ENCODE measurements at places on chromosomes 6 and 20.
A peak's percentile ranks its signal among the peaks of the same experiment; 100 is the strongest.

DNA sequence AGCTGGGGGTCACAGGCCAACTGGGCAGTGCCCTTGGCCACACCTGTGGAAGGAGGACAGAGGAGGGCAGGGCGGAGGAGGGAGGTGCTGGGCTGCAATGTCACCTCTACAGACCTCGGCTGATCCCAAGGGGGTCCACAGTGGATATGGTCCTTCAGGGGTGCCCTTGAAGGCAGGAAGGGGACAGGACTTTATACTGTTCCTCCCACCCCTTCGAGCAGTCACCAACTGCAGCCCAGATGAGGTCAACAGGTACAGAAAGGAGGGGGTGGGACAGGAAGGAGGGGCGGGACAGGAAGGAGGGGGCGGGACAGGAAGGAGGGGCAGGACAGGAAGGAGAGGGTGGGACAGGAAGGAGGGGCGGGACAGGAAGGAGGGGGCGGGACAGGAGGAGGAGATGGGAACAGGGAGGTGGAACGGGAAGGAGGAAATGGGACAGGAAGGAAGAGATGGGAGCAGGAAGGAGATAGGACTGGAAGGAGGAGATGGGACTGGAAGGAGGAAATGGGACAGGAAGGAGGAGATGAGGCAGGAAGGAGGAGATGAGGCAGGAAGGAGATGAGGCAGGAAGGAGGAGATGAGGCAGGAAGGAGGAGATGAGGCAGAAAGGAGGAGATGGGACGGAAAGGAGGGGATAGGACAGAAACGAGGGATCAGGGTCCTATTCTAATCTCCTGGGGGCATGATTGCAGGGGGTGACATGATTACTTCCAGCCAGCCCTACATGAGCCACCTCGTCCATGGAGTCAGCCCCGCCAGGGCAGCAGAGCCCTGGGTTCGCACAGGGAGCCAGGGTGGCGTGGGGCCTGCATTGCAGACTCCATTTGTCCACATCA is 19.4 kb upstream of the MRGBP start:
- DNase-seq, result peak; percentile 7

GRCh38 chr20:62437927-62438326 is 10.6 kb upstream of the RBBP8NL start:
- DNase-seq, result no peak

DNA sequence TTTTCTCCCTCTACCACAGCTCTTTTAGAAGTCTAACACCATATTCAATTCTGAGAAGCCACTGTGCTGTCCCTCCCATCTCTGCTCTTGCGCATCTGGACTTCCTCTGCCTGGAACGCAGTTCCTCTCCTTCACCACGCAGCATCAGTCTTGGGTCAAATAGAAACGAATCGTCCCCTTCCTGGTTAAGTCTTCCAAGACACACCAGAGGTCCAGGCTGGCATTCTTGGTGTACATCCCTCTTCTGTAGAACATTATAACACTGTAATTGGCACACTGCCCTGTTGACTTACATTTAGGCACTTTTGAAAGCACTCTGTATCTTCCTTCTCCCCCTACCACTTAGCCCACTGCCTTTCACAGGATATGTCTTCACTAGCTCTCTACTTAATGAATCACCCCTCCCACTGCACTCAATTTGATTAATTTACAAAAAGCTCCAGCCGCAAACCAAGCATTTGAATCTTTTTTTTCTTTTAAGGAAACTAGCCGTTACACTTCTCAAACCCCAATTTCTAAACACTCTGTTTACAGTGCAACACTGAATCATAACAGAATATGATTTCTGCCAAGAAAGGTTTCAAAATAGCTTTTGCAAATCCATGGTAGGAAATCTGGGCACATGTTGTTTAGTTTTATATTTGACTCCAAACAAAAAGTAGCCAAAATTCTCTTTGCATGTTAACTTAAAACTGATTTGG is 140.8 kb upstream of the CARMIL1 start:
- DNase-seq, result peak; percentile 94

DNA sequence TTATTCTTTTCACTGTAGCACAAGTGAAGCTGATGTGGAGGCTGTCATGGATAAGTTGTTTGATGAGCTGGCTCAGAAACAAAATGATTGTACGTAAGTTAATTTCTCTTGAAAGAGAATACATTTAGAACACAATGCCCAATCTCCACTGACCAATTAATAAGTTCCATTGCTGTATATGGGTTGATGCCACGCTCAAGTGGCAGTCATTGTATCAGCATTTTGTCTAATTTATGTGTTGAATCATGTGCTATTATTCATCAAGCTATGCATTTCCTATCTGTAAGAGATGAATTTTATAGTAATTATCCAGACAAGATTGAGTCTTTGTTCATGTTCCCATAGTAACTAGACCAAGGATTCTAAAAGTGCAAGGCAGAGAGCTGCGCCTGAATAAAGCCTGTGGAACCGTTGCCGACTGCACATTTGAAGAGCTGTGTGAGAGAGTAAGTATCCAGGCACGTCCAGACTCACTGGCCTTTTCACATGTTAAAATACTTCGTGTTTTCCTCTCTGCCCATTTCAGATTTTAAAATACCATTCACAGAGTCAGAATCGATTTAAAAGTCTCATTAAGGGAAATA is 83.8 kb upstream of the FOXO3 start:
- no peak for DNase-seq

GRCh38 chr20:53004267-53004813 is 32.2 kb downstream of the TSHZ2 start:
- no peak for DNase-seq

- DNase-seq, result no peak
Observed at GRCh38 chr6:53029257-53029656, 34.2 kb upstream of the GSTA4 start.

DNA sequence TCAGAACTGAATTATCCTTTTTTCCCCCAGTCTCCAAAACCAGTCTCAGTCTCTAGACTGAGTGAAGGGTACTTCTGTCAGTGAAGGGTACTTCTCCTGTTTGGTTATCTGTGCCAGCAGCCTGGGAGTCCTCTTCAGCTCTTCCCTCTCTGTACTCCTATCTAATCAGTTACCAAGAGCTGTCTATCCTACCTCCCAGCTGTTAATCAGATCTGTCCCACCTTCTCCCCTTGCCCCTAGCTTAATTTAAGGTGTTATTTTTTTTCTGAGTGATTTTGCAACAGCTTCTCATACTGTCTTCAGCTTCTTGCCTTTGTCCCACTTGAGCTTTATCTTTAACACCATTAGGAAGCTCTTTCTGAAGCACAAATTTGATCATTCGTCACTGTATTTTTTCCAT is 491.9 kb upstream of the SOX4 start:
- peak; percentile 73 for DNase-seq

- peak; percentile 18 for DNase-seq
Observed at GRCh38 chr20:19557291-19557690, 200.8 kb upstream of the RIN2 start.

DNA sequence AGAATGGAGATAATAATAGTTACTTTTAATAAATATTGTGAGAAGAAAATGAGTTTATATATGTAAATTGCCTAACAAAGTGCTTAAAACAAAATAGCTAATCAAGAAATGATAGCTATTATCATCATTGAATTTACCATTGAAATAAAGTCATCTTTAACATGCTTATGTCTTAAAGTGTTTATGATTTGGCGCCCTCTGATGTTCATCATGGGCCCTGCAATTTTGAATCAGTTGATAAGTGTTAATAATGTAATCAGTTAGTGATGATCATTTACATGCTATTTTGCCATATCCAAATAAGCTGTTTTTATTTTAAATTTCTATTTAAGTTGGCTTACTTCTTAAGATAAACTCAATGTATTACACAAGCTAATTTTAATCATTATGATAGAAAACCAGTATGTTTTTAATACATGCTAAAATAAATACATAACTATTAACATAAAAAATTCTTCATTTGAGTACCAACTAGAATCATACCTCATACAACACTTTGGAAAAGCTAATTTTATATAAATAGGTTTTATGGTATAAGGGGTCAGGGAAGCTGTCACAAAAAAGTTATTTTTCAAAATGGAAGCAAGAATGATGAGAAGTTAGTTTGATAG is 39.2 kb upstream of the TPD52L1 start:
- DNase-seq, result peak; percentile 83

DNA sequence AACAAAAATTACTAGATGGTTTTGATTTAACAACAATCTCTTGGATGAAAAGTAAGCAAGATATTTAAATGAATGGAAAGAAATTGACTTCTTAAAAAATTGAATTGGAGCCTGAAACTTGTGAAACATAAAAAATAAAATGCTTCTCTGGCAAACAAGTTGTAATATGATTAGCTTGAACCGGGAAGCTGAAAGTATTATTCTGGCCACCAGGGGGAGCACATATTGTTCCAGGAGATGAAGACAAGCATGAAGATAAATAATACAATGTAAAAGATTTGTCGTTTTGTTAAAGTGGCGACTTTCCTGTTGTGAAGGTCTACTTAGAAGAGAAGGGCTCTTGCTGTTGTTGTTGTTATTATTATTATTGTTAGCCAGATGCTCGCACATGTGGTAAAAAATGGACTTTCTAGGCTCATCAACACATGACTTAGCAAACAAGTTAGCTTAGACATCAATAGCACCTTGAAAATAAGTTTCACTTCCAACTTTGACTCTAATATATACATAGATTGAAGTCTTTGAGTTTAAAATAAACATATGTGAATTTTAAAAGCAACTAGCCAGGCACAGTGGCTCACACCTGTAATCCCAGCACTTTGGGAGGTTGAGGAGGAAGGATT is 14.2 kb downstream of the PAX1 start:
- peak; percentile 80 for DNase-seq

- peak; percentile 45 for DNase-seq
Observed at GRCh38 chr6:143068001-143068400, 7.3 kb downstream of the AIG1 start.

GRCh38 chr6:593139-593906 is 63.6 kb downstream of the HUS1B start:
- DNase-seq, result peak; percentile 88

DNA sequence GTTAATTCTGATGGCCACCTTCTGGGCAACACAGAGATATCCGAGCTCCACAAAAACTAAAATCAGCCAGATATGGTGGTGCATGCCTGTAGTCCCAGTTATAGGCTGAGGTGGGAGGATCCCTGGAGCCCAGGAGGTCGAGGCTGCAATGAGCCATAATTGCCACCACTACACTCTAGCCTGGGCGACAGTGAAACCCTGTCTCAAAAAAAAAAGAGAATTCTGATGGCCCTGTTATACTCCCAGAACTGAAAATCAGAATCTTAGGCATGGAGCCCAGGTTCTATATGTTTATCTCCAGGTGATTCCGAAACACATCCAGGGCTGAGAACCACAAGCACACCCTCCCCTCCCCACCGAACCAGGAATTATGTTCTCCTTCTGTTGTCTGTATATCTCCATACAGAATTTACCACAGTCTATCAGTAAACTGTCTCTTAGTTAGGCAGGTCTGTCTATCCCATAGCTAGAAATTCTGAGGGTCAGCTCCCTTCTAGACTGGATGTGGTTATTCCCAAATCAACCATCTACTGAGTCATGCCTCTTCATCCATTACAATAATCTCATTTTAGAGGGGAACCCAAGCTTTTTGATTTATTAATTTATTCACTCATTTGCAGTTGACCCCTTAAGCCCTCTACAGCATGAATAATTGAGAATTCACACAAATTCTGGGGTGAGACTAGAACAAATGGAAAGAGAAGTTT is 24.8 kb upstream of the CCND3 start:
- no peak for DNase-seq

DNA sequence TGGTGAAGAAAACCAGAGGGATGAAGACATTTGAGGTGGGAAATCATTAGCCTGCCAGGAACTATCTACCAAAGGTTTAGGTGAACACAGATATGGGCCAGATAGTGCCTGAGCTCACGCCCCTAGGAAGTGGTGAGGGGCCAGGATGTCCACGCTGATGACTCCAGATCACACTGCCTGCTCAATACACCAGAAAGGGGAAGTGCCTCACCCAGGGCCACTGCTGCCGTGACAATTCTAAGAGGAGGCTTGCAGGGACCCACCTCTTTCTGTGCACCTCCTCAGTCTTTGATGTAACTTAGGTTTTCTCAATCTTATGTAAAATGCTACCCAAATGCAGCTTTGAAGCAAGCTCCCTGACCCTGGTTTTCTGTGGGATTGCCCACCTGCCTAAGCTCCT is 5.4 kb upstream of the RAB44 start:
- DNase-seq, result peak; percentile 81

DNA sequence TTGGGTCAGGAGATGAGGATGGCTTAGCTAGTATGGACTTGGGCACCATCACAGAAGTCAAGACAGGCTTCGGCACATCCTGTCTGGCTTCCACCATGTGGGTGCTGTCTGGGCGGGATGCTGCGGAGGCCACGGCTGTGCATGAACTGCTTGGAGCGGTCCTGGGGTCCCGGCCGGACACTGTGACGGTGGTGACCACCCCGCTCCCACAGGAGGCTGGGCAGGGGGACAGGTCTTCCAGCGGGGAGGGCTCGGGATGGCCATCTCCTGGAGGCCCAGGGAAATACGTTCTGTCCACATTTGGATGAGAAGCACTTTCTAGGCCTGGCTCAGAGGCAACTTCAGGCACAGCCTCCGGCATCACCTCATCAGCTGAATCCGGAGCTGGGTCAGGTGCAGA is 32.1 kb upstream of the TCFL5 start:
- no peak for DNase-seq

DNA sequence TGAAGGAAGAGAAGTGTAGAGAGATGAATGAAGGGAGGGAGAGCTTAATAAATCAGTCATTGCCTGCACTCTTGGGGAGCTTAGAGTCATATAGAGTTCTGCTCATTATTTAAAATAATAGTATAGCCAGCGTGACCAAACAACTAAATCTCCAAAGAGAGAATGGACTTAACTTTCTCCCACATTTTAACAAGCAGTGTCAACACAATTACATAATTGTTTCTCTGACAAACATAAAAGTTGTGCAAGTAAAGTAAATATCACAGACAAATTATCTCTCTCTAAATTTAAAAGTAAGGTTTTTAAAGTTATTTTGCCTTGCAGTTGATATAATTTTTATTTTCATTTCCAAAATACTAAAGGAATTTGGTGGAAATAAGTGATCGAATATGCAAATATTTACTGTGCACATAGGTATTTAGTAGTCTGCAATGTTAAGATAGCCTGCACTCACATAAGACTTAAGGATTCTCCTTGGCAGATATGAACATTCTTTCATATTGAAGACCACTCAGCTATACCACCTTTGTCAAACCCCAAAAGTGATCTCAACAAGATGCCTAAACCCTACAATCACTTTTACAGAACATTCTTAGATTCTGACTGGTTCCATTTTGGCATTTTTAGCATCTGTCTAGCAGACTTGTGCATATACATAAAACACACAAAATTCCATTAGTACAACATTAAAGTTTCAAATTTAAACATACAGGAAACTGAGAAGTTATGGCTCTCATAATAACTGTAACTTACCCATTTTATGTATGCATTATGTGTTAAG is 67.7 kb downstream of the KIF6 start:
- DNase-seq, result no peak

GRCh38 chr6:140711019-140711613 is 1336.7 kb upstream of the CITED2 start:
- peak; percentile 53 for DNase-seq
